ENCODE measurements at places on chromosomes 6 and 20. TPM values are rescaled to one million over a fixed set of nuclear protein-coding genes. Genes with fewer than 3 reads are reported as not detected.

APOM gene
- total RNA-seq, result 3.0 TPM

DNA sequence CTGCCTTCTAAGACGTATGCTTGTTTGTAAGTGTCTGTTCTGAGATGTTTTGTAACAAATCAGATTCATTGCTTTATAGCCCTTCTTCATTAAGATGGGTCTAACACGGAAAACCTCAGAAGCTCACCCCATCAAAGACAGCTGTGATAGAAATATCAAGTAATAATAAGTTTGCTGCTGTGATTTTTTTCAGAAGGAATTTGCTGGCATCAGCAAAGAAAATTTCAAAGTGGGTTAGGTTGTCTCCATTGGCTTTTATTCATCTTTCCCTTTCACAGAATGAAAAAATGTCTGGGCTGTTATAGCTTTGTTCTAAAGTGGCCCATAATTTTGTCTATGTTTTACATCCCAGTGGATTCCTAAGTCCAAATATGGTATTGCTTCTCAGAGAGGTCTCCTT, 81.4 kb downstream of the SLX4IP start:
- no peak for DNase-seq

DNA sequence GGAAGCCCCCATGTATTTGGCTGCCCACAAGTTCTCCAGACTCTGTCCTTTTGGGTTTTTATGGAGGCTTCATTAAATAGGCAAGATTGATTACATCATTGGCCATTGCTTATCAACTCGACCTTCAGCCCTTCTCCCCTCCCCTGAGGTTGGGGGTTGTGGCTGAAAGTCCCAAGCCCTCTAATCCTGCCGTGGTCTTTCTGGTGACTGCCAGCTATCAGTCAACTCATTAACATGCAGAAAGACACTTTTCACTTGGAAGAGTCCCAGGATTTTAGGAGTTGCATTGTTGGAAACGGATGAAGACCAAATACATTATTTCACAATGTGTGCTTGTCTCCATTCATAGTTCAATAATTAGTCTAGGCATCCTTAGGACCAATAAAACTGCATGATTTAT, 9.5 kb downstream of the CDC5L start:
- DNase-seq, result no peak

- DNase-seq, result no peak
These were observed at the start of gene FOXA2 for GRCh38 chr20:22584522-22584921. Gene FOXA2 (minus strand): TSS chr20:22584572. CDS start chr20:22584278, 294 bp downstream.

GRCh38 chr6:99178168-99178567, 171.3 kb downstream of the FAXC start:
- no peak for DNase-seq

GRCh38 chr6:110786271-110786670, 29.0 kb downstream of the CDK19 start:
- DNase-seq, result no peak

GRCh38 chr20:20487811-20488210, 119.9 kb downstream of the INSM1 start:
- no peak for DNase-seq

GRCh38 chr6:90241229-90241880, 55.3 kb downstream of the BACH2 start:
- DNase-seq, result no peak

Measured in psoas muscle (tissue), 8 donors.